Fibroblast of villous mesenchyme (primary cell): ENCODE measurements at places on chromosomes 7 and 10. TPM values are rescaled to one million over a fixed set of nuclear protein-coding genes. Genes with fewer than 3 reads are reported as not detected.

Gene PCLO
- under 0.01 TPM in 2 replicates for total RNA-seq

Gene C10orf67
- total RNA-seq, result under 0.01 TPM in 2 replicates

Gene CPA4
- 22.5 and 90.2 TPM in 2 replicates for total RNA-seq

Gene CNOT4
- total RNA-seq, result 10.3 and 16.4 TPM in 2 replicates

Gene ERVW-1
- total RNA-seq, result not detected in 2 replicates

Gene FAM25A
- total RNA-seq, result not detected in 2 replicates
